Panc1 (cell line): ENCODE measurements at places on chromosomes 12 and 14.

- DNase-seq = no peak
Observed at GRCh38 chr14:84456946-84457345, 1073.0 kb upstream of the FLRT2 start.

- no peak for DNase-seq
Observed at GRCh38 chr14:20711261-20711660, 22.7 kb downstream of the ANG start.

DNA sequence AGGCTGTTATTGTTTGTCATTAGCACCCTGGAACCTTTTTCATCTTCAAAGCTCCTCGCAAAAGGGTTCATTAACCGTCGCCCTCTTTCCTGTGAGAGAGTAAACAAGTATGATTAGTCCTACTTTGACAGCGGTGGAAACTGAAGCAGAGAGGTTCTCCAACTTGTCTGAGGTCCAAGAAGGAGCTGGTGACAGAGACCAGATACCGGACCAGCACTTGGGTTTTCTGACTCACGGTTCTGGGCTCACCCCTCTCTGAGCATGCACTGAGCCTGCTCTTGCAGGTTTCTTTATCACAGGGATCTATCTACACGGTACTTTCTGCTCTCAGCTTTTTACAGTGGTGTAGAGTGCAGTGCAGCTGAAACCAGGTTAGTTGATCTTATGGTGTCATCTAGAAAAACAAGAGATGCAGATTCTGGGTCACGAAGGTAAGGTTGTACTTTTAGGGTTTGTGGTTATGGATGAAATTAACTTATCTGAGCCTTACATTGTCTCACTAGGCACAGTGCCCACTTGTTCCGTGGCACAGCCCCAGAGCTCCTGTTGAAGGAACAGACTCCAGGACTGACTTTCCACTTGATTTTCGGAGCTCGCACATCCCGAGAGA, 62.1 kb downstream of the PPP2R5C start:
- no peak for DNase-seq

DNA sequence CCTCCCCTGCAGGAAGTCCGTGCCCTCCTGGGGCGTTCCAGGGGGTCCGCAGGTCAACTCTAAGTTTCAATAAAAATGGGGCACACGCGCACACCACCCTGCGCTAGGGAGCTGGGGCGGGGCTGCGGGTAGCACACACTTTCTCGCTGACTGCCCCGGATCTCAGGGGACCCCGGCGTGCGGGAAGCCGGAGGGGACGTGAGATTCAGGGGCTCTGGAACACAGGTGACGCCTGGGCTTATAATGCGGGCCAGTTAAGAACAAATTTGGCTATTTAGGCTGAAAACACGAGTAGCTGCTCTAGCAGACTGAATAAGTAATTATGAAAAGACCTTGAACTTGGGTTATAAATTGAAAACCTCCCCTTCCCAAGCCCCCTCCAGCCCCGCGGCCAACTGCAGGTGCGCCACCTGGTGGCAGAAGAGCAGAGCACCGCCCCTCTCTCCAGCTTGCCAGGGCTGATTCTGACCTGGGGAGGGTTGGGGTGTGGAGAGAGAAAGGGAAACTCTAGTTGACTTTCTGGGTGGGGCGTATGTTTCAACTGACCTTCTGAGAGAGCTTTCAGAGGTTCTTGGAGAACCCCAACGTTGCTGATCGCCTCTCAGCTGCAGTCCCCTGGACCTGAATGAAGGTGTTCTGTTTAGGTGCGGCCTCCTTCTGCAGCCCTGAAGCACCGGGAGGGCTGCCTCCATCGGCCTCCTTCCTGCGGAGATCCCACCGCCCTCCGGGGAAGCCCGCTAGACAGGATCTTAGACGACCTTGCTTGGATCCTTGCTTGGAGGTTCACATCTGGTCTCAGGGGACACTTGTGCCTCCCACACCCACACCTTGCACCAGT, 118.4 kb upstream of the EVL start:
- DNase-seq = no peak

DNA sequence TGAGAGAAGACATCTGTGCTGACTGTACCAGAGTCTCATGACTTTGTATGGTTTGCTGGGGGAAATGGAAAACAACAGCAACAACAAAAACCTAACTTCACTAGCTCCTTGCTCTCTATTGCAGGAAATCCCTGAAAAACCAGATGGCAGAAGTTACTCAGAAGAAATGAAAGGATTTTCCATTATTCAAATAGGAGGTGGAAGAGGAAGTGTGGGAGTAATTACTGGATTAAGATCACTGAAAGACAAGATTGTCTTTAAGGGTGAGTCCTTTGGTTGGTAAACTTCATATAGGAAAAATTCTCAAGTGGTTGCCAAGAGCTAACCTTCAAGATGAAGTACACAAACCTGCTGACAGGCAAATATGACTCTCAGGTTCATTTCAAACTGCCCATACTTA, 391.9 kb upstream of the ATP2B1 start:
- DNase-seq = no peak

DNA sequence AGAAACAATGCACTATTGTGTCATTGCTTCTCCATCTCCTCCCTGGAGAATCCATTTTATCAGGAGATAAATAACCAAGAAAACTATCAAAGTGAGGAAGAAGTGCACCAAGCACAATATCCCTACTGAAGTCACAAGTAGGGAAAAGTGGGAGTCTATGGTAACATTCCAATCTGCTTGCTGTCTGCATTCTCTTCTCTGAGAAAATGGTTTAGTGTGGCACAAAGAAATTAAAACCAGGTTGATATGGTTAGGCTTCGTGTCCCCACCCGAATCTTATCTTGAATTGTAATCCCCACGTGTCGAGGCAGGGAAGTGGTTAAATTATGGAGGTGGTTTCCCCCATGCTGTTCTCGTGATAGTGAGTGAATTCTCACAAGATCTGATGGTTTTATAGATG, 209.7 kb downstream of the PRKD1 start:
- DNase-seq = no peak

DNA sequence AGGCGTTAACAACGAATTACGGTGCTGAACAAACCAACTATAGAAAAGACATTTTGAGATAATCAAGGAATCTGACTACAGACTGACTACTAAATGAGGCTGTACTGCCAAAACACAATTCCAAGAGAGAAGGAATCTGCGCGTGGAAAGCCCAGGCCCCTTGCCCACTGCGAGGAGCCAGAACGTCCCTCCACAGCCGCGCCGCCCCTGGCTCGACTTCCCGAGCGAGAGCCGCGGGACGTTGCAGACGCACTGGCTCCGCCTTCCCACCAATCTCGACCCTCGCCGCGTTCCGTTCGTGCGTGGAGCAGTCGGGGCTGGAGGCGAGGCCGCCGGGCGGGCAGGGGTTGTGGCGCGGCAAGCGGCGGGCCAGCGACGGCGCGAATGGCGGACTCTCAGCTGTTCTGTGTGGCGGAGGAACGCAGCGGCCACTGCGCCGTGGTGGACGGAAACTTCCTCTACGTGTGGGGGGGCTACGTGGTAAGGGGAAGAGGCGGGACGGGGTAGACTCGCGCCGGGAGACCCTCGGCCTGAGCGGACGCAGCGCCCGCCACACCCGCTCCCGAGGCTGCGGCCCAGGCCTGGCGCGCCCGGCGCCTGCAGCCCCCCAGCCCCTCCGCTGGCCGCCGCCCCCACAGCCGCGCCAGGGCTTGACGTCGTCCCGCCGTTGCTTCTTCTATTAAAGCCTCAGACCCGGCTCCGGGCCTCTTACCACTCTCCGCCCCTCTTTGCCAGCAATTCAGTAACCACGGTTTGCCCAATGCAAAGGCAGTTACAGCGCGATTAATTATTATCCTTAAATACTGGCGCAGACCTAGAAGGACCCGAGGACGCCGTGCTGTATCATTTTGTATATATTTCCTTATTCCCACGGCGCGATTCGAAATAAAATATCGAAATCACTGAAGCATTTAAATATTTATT, at the start of gene KLHDC1:
KLHDC1 (plus strand) TSS at position 310 of the 924 bp plus-strand sequence; CDS start at position 385, 75 bp downstream.
- no peak for DNase-seq

DNA sequence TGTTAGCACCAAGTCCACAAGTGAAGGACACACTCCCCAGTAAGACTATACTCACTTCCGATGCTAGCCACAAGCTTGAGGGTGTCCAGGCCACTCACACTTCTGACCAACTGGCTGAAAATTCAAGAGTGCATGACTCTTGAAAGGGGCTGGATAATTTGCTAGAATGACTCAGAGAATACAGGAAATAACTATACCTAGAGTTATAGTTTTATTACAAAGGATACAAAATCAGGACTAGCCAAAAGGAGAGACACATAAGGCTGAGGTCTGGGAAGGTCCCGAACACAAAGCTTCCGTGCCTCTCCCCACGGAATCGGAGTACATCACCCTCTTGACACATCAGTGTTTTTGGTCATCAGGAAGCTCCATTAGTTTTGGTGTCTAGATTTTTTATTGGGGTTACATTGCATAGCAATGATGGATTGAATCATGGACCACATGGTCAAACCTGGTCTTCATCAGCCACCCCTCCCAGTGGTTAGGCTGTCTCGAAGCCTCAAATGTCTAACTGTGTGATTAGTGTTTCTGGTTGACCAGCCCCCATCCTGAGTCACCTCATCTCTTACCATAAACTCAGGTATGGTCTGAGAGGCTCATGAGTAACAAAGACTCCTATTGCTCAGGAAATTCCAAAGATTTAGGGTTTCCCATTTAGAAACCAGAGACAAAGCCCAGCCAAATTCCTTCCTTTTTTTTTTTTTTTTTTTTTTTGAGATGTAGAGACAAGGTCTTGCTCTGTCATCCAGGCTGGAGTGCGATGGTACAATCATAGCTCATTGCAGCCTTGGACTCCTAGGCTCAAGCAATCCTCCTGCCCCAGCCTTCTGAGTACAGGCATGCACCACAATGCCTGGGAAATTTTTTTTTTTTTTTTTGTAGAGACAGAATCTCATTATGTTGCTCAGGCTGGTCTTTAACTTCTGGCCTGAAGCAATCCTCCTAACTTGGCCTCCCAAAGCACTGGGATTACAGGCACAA, 472.0 kb upstream of the TBX3 start:
- no peak for DNase-seq

GRCh38 chr12:51122844-51123243, 39.4 kb upstream of the CSRNP2 start:
- DNase-seq = no peak

GRCh38 chr12:15538881-15539280, 216.6 kb downstream of the PTPRO start:
- no peak for DNase-seq

- no peak for DNase-seq
Observed at GRCh38 chr12:104407438-104407837, 49.3 kb upstream of the CHST11 start.

- no peak for DNase-seq
Observed at GRCh38 chr12:1530592-1531152, 63.7 kb downstream of the FBXL14 start.

- peak; percentile 67 for DNase-seq
Observed at GRCh38 chr14:50038398-50039119, 77.8 kb downstream of the VCPKMT start.

- no peak for DNase-seq
Observed at GRCh38 chr12:114926341-114926740, 242.4 kb upstream of the TBX3 start.

DNA sequence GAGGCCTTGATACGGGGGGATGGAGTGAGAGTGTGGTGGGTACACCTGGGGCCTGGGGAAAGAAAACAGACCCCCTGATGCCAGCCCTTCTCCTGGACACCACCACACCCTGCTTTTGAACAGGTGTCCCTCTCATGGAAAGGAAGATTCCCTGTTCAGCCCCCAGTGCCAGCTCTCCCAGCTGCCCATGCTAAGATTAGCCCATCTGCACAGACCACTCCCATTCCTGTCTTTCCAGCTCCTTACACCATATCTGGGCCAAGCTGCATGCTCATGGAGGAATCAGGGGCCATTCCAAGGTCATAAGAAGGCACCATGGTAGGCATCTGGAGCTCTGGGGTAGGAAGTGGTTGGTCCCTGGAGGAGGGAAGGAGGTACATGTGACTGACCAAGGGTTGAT, 9.6 kb downstream of the NAB2 start:
- no peak for DNase-seq

GRCh38 chr12:68406134-68406576, 74.0 kb upstream of the MDM1 start:
- DNase-seq = no peak

DNA sequence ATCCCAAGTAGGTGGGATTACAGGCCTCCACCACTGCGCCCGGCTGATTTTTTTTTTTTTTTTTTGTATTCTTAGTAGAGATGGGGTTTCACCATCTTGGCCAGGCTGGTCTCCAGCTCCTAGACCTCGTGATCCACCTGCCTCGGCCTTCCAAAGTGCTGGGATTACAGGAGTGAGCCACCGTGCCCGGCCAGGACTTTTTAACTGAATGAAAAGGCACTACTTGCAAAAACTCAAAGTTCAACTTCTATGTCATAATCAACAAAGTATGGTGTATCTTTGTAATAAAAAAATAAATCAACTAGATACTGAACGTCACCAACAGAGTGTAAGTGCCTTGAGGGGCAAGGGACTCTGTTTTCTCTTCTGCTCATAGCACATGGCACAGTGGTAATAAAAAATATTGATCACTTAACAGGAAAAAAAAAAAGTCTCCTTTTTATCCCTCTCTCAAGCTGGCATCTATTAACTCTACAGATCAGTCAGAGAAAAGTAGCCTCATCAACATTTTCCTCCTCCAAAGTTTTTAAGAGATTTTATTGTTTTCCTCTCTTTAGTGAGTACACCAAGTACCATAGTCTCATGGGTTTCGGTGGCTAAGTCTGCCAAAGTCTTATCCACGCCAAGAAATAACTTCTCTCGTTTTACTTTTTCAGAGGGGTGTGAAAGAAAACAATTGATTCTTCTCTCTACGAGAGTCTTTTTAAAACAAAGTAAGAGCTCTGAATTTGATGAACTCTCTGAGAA, 10.6 kb upstream of the FOXN3 start:
- no peak for DNase-seq

- no peak for DNase-seq
Observed at GRCh38 chr12:43621262-43621661, 69.3 kb upstream of the ADAMTS20 start.

GRCh38 chr12:121001060-121001459, 15.2 kb downstream of the C12orf43 start:
- no peak for DNase-seq

DNA sequence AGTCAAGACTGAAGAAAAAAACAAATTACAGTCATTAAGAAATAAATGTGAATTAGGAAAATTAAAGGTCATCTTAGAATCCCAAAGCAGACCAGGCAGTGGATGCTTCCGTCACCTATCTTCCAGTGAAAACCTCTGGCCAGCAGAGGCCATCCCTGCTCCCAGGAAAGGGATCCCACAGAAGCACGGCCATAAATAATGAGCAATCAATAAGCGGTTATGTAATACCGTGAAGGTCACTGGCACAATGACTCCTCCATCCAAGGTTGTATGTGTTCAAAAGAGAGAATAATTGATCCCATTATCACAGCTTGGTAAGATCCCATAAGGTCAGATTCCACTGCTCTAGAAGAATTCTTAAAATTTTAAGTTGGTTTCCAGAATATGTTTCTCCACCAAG, 85.7 kb downstream of the PPP2R5E start:
- DNase-seq = no peak
